Right ventricle myocardium inferior (tissue), 1 donor: ENCODE measurements at places on chromosomes 5 and 9.

DNA sequence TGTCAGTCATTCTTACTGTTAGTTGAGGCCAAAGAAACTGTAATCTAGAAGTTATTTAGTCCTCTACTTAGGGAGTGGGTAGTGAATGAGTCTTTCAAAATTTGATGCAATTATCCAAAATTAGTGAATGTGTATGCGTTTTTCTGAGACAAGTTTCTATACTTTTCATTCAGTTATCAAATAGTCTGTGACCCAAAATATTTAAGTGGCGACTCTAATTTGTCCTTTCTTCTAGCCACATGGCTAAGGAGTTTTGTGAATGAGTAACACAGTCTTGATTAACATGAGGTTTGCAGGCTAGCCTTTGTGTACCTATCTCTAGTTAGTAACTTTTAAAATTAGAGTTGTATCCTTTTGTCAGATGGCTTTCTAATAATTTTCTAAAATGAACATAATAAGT, 45.6 kb downstream of the COMMD10 start:
- DNase-seq: no peak

GRCh38 chr9:95024097-95024671, 293.3 kb downstream of the FANCC start:
- peak; percentile 68 for DNase-seq

GRCh38 chr9:89972535-89972934, 367.7 kb downstream of the GADD45G start:
- DNase-seq: no peak

DNA sequence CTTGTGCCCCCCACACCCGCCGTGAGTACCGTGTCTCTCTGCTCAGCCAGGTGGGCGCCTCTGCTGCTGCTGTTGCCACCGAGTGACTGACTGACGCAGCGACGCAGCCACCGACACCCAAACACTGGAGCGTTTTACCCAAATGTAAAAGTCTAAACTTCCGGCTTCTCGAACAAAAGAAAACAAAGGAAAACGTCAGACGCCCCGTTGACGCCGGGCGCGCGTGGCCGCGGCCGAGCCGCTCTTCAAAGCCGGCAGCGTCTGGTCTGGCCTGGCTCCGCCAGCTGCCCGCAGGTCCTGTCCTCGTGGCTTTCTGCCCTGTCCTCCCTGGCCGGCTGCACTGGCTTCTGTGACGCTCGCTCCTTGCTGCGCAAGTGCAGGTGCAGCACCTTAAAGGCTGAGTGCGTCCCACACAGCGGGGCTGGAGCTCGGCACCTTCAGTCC, 41.4 kb upstream of the CLPTM1L start:
- no peak for DNase-seq
